SHP77 (cell line): ENCODE measurements at places on chromosomes 12 and 14.

- no peak for DNase-seq
Measured at GRCh38 chr12:89674326-89674942, 34.2 kb downstream of the ATP2B1 start.

- DNase-seq, result no peak
Measured at GRCh38 chr14:32192712-32193373, 9.0 kb upstream of the RNU6-7 start.

GRCh38 chr12:33322519-33322918 is 117.1 kb downstream of the SYT10 start:
- no peak for DNase-seq

DNA sequence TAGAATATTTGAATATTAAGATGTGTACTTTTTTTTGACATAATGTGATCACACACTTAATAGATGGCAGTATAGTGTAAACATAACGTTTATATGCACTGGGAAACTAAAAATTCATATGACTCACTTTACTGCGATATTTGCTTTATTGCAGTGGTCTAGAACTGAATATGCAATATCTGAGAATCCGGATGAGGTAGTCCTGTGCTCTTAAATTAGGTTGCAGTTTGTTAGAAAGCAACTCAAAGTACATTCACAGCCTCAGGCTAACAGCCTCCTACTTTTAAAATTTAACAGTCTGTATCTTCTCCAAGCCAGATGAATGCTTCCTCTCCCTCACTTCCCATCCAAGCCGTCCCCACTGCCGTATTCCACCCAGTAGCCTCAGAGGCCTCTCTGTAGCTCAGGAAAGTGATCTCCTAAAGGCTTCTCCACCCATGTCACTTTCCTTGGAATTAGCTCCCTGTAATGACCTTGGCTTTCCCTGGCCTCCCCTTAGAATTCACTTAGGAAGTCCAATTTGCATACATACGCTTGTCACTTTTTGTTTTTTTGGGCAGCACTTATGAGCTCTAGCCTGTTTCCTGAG is 43.7 kb downstream of the TESPA1 start:
- no peak for DNase-seq

DNA sequence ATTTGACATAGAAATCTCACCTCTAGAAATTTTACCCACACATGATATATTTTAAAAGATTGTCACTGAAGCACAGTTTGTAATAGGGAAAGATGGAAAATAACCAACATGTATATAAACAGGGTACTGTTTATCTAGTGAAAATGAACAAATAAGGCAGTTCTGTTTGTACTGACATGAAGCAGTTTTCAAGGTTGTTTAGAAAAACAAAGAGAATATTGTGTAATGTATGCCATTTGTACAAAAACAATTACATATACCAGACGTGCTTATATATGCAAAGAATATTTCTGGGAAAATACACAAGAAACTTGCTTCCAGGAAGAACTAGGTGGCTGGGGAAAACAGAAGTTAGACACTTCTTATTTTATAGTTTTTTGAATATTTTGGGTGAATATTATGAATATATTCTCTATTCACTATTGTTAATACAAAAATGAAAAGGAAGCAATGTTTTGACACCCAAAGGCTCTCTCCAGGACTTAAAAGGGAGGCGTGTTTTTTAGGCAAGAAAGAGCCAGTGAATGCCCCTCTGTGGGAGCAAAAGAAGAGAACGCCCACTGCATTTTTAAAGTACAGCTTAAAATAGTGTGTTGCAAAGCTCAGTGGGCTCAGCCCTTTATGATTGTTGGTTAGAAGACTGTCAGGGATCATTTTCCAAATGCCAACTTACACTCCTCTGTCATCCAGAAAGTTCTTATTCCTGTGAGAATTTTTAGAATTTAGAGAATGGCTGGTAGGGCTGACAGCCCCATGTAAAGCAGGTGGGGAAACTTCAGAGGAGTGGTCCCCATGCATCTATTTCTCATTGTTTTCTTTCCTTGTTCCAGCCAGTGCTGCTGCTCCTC is 59.6 kb upstream of the FERMT2 start:
- no peak for DNase-seq

DNA sequence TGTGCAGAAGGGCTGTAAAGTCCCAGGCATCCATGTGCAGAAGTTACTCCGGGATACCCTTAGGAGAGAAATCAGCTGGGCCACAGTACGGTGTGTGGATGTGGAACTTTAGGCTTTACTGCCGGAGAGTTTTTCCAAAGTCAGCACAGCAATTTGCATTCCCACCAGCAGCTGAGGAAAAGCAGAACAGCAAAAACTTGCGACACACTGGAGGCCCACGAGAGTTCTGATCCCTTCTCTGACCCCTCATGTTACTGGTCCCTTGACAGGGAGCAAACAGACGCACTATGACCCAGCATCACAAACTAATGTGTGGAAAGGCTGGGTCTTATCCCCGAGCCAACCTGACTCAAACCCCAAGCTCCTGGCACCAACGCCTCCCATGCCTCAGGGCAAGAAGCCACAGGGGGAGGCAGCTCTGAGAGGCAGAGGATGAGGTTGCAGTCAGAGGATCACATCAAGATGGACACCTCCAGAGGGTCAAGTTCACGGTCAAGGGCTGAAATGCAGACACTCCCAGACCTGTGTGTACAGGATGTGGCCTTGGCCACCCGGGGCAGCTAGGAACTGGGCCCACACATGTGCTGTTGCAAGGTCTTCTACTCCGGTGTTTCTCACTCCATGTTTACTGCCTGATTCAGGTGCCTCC is 38.6 kb downstream of the CCDC88C start:
- DNase-seq, result no peak

GRCh38 chr12:76259660-76260389 is 88.4 kb downstream of the BBS10 start:
- no peak for DNase-seq

- DNase-seq, result peak; percentile 80
Measured at GRCh38 chr12:105084251-105085250, at the start of gene ALDH1L2. TSS of gene ALDH1L2 (minus strand) at chr12:105084458. CDS start at chr12:105084436, 22 bp downstream.

DNA sequence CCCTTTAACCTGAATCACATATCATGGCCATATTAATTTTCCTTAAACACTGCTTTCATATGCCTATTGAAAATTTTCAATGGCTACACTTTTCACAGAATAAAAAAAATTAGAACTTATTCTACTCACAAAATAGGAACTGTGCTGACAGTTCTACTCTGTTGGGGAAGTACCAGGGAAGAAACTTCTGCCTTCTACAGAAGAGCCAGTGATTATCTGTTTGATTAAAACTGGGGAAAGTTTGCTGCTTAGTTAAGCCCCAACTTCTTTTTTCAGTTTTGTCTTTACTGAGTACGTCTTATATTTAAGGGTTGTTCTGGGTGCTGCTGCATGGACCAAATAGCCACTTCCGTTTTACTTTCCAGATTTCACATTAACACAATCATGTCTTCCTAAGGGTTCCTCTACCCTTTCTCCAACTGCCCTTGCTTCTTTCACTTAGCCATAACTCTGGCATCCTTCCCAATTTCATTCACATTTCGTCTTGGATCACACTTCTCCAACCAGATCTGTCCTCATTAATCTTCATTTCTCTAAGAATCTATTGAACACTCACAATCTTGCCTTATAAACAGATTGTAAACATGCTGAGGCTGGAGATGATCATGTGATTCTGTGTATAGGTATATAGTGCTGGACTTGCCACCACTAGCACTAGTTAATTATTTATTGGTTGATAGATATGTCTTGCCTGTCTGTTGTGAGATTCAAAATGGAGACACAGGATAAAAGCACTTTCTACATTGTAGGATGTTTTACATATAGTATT is 1.9 kb upstream of the SEL1L start:
- no peak for DNase-seq

- peak; percentile 33 for DNase-seq
Measured at GRCh38 chr14:87805315-87805723, 187.7 kb downstream of the GALC start.

- DNase-seq, result no peak
Measured at GRCh38 chr12:5660238-5660637, 228.3 kb downstream of the NTF3 start.

DNA sequence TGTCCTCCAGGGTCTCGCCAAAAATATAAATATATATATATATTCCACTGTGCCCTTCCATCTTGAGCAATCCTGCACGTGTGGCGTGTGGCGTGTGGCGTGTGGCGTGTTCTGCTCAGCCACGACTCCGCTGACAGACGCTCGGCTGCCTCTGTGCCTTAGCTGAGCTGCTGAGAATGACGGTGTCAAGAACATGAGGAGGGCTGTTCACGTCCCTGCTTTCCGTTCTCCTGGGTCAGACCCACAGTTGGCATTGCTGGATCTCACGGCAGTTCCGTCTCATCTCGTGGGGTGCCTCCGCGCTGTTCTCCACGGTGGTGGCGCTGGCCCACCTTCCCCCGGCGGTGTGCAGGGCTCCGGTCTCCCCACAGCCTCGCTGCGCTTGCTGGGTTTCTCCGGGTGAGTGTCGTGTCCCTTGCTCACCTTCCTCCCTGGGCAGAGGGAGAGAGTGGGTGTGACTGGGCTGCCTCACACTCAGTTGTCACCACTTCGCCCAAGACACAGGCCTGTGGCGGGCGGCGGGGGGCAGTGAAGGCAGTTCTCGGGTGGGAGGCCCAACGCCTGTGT is 9.4 kb downstream of the GPR132 start:
- no peak for DNase-seq

DNA sequence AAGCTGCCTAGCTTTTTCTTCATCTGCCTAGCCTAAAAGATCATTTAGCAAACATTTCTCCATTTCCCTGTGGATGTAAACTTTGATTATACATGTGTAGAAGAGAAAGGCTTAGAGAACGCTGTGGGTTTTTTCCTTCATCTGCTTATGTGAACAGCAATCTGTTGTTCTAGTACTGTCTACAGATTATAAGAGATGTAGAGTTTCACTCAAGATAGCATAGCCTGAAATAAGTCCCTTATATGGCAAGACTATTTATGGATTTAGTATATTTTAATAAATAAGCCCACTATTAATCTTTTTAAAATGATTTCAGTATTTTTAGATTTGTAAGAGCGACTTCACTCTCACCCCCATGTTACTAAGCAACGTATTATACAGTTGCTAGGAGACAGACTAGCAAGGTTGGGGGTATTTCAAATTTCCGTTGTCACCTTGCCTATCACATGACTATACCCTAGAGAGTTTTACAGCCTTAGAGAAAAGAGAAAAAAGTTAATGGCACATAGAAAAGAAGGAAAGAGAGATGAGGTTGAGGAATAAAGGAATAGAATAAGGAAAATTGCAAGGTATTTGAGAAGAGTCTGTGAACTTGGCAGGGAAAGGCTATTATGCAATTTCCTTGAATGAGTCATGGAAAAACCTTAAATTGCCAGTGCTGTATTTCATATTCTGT is 12.2 kb upstream of the TUBA1A start:
- peak; percentile 62 for DNase-seq

DNA sequence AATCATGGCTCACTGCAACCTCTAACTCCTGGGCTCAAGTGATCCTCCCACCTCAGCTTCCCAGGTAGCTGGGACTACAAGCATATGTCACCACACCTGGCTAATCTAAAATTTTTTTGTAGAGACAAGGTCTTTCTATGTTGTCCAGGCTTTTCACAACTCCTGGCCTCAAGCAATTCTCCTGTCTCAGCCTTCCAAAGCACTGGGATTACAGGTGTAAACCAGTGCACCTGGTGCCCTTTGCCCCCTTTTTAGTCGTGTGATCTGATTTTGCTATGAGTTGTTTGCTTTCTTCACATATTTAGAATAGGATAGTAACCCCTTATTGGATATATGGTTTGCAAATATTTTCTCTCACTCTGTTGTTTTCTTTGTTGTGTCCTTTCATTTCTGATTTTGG is 1.7 kb upstream of the RAD52 start:
- no peak for DNase-seq

DNA sequence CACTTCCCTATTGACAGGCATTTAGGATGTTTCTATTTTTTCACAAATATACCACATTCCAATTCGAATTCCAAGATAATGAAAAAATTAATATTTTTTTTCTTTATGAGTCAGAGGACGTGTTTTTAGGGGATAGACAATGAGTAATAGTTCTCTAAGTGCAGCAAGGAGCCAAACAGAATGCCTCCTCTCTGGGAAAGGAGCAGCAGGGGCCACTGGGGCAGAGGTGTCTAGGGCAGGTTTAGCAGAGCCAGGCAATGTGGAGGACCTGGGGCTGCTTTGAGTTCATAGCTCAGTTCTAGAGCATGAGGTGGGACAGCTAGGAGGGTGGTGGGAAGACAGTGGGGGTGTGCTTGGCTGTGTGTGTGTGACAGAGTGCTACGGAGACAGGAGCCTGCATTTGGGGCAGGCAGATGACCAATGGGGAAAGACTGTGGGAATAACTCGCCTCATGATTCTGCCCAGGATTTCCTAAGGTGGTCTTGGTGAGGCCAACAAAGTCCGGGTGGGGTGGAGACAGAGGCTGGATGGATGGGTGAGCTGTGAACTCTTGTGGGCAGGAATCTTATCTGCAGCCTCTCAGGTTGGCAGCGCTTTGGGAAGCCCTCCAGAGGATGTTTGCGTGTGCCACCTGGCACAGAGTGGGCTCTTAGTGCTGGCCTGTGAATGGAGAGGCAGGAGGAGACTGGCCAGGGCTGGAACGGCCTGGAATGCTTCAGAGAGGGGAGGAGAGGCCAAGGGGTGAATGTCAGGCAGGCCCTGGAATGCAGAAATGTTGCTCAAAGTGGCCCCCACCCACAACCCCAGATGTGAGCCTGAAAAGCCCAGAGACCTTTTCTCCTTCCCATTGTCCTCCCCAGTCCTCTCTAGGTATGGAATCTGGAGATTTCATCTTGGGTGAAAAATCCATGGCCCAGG is 2.4 kb upstream of the KRT7 start:
- DNase-seq, result no peak

GRCh38 chr14:61470261-61470960 is 149.0 kb downstream of the PRKCH start:
- no peak for DNase-seq

- no peak for DNase-seq
Measured at GRCh38 chr12:52851787-52852186, 3.0 kb upstream of the KRT78 start.

GRCh38 chr14:73750531-73750901 is 36.3 kb upstream of the PNMA1 start:
- DNase-seq, result no peak

DNA sequence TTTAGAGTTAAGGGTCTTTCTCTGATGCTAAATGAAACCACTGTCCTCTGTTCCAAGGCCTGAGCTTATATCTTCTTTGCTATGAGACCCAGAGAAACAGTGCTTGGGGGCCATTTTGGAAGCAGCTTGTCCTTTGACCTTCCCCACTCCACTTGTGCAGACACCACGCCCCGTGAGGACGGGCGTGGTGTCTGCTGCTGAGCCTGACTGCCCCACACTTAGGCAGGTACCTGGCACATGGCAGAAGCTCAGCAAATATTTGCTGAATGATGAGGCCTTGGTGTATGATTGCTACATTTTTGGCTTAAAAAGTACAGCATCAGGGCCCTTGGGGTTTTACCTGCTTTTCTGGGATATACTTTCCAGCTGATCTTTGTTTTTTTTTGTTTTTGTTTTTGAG is 69.9 kb downstream of the RASSF3 start:
- peak; percentile 49 for DNase-seq

DNA sequence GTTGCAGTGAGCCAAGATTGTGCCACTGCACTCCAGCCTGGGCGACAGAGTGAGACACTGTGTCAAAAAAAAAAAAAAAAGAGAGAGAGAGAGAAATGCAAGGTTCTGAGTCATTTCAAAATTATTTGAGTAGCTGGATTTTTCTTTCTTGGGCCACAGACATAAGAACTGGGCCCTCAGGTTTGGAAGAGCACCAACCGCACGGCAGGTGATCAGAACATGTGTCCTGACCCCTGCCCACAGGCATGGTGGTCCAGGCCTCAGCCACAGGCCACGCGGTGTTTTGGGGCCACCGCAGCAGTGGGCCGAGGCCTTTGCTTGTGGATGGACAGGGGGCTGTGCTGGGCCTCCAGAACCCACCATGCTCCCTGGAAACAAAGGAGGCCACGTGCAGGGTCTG is 126.7 kb downstream of the CALM1 start:
- DNase-seq, result no peak
